ENCODE measurements at places on chromosomes 7 and 10.

GRCh38 chr7:97008275-97008917 is 3.0 kb downstream of the DLX6 start:
- no peak for DNase-seq

DNA sequence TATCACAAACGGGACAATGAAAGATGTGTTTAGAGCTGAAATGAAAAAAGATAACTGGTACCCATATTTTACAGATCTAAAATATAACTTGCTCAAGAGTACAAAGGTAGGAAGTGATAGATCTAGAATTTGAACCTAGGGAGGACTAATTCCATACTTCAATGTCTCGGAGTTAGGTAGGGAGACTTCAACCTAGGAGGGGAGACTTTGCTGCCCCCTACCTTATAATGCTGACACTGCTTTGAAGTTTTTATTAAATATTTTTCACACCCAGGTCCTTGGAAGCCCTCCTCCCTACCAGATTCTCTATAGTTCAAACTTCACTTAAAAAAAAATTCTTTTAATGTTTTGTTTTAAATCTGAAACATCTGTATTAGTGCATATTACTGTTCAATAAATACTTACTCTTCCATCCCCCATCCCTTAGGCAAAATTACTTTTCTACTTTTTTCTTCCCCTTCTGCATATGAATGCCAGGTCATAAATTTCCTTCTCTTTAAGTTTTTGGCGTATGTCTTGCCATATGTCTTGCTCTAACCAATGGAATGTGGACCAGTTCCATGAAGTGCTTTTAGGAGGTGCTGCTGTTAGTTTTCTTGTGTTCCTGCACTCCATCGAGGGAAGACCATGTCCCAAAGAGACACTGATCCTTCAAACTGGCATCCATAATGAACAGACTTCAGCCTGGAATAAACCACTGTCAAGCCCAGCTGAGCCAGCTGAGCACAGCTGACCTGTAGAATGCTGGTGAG is 57.8 kb downstream of the MICU1 start:
- no peak for DNase-seq

DNA sequence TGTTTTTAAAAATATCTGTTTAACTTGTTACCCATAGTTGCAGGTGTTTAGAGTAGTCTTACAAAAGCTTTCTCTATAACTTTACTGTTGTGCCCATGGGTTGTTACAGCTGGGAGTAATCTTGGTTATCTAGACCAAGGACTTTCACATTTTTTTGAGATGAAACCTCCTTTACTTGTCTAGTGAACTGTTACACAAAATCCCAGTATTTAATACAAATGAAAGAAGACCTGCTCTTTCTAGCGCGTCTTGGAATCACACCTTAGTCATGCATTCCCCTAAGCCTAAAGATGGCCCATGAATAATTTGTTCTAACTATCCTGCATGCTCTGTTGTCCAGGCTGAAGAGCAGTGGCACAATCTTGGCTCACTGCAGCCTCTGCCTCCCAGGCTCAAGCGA is 38.0 kb downstream of the CSGALNACT2 start:
- no peak for DNase-seq

- no peak for DNase-seq
Observed at GRCh38 chr7:31549611-31550010, 35.7 kb downstream of the ITPRID1 start.

- no peak for DNase-seq
Observed at GRCh38 chr10:35442592-35442991, 106.3 kb downstream of the CCNY start.

DNA sequence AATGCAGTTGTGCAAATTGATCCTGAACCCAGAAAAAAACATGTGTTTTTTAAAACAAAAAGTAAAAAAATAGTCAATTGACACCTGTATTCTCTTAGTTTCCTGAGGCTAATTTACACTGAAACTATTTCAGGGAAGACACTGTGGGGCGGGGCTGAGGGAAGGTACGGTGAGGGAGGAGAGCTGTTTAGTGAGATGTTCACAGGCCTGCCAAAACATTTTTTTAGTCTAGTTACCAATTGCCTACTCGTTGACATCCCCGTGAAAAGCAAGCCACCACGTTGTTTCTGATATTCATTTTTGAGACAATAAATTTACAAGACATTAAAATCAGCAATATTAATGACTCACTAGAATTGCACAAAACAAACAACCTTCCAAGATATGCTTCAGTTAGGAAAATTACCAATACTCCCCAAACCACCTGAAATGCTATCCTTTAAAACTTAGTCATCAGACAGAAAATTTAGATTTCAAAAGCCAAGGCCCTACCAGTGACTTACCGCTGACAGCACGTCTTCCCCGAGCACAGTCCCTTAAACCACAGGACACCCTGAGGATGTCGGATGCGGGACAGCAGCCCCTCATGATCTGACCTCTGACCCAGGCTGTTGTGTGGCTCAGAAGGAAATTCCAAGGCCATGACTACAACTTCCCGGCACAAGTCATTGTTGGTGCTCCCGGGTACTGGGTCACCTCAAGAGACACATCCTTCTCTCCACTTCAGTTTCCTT is 279.2 kb downstream of the PRPF18 start:
- no peak for DNase-seq

DNA sequence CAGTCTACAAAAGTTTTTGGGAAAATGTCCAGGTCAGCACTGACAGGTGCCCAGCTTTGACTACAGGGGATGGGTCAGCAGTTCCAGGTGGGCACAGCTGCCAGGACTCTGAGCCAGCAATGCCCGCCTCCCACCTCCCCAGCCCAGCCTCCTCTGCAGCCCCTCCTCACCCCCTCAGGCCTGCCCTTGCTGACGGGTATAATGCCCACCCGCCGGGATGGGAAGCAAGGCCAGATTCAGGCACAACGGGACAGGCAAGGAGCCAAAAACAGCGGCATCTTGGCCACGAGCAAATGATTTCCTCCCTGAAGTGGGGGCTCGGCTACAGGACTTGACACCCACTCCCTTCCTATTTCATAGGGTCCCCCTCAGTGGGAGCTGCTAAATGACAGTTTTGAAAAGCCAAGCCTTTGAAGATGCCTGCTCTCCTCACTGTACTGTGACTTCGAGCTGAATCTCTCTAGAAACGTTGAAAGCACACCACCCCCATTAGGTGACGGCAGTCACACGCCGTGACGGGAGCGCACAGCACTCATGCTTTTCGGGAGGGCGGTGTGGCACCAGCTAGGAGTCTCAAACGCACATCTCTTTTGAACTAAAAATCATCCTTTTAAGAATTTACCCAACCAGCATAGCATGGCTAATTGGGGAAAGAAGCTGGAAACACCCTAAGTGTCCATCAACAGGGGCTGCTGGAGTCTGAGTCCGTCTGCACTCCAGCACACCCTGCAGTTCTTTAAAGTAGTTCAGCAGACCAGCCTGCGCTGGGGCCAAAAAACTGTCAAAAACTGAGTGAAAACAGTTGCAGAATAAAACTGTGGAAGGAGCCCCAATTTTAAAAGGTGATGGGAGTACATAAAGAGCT is 29.6 kb downstream of the MAD1L1 start:
- peak; percentile 34 for DNase-seq

DNA sequence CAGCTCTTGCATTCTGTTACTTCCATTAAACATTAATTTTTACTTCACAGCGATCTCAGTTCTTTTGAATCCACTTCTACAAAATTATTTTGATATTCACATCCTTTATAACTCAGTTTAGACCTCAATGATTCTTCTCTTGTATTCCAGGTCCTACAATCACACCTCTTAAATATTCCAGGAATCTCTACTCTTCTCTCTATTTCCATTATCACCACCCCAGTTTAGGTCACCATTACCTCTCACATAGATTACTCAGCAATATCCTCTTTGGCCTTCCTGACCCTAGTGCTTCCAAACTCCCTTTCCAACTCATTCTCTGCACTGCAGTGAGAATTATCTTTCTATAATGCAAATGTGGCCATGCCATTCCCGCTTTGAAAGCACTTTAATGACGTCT is 27.1 kb upstream of the GPR37 start:
- DNase-seq, result no peak

GRCh38 chr10:74150204-74150989 is at the start of gene AP3M1:
TSS of gene AP3M1 (minus strand) at chr10:74150828. CDS start at chr10:74138379, 12,449 bp downstream.
- DNase-seq, result peak; percentile 79

DNA sequence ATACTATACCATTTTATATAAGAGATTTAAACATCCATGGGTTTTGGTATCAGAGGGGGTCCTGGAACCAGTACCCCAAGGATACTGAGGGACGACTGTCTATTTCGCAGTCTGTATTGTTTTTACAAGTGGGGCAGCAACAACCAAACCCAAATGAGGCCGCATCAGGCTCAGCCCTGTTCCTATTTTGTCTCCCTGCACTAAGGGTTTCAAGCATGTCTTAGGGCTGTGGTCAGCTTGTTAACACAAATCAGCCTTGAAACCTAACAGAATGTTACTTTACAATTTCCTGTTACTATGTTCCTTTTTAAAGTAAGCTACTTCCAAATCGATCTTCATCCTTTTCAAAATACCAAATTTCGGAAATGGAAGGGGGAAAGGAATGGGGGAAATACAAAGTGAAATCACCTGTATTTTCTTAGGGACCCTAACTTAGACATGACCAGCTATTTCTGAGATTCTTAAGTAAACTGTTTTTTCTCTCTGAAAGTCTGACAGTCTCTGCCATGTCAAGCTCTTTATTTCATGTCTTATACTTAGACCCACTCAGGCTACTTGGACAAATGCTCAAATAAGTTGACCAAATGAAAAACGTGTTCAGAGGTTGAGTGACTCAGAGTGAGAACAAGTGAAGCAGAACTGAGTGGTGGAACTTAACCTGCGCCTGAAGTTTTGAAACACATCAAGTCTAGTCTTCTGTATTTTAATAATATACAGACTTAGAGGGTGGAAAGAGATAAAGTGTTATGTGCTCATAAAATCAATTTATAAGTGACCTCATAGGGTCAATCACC is 75.8 kb downstream of the C1GALT1 start:
- DNase-seq, result no peak

DNA sequence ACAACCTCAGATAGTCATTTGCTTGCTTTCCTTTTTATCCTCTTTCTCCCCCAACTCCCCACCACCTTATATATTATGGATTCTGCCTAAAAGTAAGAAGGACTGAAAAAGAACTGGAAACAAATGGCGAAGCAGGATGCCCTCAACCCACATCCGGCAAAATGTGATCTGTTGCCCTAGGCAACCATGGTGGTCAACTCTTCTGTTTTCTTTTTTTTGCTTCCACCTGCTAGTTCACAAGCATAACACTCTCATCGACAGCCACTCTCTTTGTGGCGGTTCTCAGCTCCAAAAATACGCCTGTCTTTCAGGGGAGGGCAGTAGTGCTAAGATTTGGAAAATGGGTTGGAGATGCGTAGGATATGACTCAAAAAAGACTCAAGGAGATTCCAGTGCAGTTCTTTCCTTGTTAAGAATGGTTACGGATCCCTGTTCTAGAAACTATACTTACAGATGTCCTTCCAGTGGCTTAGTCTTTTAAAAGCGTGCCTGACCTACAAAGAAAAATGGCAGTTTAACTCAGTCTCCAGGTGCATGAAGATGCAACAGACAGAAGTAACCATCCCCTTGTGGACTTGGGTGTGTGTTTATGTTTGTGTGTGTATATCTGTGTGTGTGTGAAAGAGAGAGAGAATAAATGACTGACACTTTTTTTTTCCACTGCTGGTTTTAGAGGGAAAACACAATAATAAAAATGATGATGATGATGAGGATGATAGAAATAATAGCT is 10.7 kb downstream of the APBB1IP start:
- no peak for DNase-seq

DNA sequence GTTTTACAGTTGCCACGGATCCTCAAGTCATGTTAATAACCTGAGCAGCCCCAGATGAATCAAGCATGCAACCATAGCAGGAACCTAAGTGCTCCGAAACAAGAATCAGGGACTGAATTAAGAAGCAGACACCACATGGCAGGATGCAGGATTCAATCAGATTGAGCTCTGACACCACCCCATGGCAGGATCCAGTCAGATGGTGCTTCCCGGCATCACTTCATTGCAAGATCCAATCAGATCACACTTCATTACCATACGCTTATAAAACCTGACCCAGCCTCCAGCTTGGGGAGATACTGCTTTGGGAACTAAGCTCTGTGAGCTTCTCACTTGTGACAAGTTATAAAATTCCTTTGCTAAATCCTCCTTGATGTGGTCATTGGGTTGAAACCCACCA is 55.3 kb downstream of the ABCB4 start:
- DNase-seq, result no peak

GRCh38 chr7:44696728-44697127 is 51.9 kb upstream of the ZMIZ2 start:
- no peak for DNase-seq

- no peak for DNase-seq
Observed at GRCh38 chr10:80204677-80205476, 460 bp downstream of the ANXA11 start.

DNA sequence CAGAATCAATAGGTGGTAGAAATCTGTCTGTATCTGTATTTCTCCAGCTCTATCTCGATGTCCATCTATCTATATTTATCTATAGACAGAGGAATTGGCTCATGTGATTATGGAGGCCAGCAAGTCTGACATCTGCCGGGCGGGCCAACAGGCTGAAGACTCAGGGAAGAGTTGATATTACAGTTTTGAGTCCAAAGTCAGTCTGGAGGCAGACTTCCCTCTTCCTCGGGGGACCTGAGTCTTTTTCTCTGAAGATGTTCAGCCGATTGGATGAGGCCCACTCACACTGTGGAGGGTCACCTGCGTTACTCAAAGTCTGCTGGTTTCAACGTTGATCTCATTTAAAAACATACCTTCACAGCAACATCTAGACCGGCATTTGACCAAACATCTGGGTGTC is 98.7 kb downstream of the RAMP3 start:
- DNase-seq, result no peak

DNA sequence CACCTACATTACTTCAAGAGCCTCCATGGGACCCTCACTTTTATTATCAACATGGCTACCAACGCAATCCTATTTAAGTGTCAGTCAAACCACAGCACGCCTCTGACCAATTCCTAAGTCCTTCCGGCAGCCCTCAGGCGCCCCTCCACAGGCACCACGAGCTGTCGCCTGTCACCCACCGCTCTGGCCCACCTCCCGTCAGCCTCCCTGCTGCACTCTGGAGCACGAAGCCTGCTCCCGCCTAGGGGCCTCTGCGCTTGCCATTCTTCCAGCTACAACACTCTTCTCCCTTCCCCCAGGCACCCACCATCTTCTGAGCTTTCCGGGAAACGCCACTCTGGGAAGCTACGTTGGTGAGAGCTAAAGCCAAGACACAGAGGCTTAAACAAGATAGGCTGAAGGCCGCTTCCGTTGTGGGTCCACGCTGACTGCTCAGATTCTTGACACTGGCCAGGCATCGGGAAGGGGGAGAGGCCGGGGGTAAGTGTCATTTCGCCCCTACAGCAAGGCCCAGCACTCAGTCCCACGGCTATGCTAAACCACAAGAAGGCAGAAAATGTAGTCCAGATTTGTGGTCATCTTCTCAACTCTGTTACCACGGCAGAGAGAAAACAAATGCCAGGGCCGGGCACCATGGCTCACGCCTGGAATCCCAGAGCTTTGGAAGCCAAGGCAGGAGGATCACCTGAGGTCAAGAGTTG is 56.7 kb downstream of the GNA12 start:
- DNase-seq, result no peak

DNA sequence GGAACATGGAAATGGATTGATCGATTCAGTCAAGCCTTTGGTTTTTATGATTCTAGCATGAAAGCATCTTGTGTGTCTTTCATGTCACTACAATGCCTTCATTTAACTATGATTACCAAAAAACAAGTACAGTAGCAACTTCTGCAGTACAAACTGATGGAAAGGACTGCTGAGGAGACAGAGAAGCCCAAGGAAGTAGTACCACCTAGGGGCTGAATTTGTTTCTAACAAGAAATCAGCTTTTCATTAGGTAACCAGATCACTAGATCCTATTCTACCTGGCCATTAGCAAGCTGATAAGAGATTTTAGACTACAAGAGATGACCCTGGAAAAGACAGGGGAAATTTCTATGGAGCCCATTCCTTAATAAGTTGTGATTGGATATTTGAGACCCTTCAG is 3.2 kb upstream of the IFIT1 start:
- DNase-seq, result no peak

Measured in breast epithelium (tissue), 4 donors.